ENCODE measurements at places on chromosomes 2 and 18.
A peak's percentile ranks its signal among the peaks of the same experiment; 100 is the strongest.

DNA sequence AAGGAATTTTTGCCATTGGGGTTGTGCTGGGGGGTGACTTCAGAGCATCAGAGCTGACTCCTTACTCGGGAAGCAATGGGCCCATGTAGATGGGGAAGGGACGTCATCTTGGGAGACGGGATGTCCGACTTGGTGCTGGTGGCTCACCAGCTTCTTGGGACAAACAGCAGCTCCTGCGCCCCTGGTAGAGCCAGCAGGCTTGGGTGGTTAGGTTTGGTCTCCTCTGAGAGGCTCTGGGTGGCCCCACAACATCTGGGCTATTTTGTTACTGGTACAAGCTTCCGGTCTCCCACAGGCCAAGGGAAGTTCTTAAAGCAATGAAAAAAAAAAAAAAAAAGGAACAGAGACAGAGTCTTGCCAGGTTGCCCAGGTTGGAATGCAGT lies 1.8 kb downstream of the NGEF start:
- DNase-seq = no peak

- peak; percentile 44 for DNase-seq
Observed at GRCh38 chr2:239303711-239304532, 96.9 kb downstream of the HDAC4 start.

- DNase-seq = no peak
Observed at GRCh38 chr2:73368781-73369180, 16.9 kb upstream of the ALMS1 start.

DNA sequence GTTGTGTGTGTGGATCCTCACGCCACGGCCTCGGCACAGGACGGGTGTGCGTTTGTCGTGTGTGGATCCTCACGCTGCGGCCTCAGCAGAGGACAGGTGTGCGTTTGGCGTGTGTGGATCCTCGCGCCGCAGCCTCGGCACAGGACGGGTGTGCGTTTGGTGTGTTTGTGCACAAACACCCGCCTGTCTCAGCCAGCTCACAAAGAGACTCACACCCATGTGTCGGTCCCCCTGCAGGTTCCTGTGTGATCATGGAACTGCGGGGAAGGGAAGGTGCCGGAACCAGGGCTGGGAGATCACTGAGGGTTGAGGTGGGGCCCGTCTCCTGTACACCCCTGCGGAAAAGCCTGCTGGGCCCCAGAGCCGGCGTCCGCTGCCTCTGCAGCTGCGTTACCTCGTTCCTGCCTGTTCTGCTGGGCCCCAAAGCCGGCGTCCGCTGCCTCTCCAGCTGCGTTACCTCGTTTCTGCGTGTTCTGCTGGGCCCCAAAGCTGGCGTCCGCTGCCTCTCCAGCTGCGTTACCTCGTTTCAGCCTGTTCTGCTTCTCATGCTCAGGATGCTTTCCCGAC lies 53.6 kb downstream of the CTDP1 start:
- DNase-seq = no peak

- no peak for DNase-seq
Observed at GRCh38 chr2:206937555-206937954, 1.8 kb upstream of the CPO start.

Measured in activated CD4-positive, alpha-beta memory T cell treated with anti-CD3 and anti-CD28 coated beads for 36 hours (primary cell).